ENCODE measurements at places on chromosomes 4 and X.
A peak's percentile ranks its signal among the peaks of the same experiment; 100 is the strongest.

DNA sequence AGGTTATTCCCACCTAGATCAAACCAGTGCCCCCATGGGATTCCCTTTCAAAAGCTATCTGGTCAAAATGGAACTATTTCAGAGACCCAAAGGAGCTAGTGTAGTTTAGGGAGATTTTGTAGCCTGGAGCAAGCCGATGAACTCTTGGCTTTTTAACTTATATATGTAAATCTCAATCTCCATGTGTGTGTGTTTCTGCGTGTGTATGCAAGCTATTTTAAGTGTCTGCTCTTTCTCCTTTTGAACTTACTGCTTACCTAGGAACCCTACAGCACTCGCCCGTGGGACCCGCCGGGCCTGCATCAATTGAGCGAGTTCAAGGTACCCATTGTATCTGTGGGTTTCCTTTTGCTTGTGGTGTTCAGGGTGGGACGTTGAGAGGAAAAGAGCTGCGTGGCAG, 10.4 kb downstream of the CSTF2 start:
- DNase-seq = no peak

DNA sequence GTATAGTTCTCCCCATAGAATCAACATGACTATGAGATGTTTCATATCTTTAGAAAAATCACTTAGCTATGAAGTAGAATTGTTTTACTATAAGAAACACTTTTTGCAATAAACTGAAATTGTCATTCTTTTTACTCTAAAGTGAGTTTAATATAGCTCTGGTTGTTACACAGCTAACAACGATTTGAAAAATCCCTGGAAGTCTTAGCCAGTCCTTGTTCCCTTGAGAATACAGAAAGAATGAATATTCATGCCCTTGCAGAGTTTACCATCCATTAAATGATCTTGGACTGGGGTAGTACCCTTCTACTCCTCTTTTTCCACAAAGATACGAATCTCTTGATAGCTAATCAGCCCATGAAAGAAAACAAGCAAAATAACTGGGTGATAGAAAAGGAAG, 141.8 kb downstream of the JADE1 start:
- DNase-seq = no peak

DNA sequence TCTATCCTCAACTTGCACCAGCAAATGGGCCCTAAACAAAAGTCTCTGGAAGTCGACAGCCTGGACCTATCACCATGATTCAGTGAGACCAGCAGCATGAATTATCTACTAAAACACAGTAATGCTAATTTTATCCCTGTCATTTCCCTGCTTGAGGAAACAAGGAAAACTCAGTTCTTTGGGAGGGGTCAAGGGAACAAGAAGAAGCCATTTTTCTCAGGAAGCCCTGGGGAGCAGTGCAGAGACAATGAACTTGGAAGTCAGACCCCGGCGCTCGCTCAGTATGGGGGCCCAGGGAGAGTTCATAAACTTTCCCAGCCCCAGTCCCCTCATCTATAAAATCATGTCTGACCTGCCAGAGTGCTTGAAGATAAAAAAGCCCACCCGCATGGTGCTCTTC, 50.4 kb downstream of the DCTD start:
- DNase-seq = no peak

DNA sequence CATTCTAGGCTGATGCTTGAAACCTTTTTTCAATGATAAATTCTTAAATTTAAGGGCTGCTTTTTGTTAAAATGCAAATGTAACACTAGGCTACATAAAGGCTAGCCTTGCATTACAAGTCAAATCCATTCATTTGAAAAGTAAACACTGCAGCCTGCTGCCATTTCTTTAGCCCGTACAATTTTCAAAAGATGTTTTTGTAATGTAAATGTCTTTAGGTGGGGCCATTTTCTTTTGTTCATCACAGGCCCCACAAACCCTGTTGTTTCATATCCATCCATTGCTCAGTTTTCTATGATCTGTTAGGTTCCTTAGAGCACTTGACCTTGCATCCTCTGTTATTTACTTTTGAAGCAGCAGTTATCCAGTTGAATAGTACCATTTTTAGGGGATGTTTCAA, 296.2 kb upstream of the AMOT start:
- no peak for DNase-seq

DNA sequence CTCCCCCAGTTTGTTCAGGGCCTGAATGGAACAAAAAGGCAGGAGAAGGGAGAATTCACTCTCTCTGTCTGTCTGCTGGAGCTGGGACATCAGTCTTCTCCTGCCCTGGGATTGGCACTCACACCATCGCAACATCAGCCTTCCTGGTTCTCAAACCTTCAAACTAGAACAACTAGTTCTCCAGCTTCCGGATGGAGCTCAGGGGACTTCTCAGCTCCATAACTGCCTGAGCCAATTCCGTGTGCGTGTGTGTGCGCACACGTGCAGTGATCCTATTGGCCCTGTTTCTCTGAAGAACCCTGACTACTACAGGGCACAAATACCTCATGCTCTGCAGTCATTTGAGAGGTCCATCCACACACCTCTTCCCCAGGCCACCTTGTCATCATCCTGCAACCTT, 18.7 kb upstream of the MAN2B2 start:
- DNase-seq = no peak

DNA sequence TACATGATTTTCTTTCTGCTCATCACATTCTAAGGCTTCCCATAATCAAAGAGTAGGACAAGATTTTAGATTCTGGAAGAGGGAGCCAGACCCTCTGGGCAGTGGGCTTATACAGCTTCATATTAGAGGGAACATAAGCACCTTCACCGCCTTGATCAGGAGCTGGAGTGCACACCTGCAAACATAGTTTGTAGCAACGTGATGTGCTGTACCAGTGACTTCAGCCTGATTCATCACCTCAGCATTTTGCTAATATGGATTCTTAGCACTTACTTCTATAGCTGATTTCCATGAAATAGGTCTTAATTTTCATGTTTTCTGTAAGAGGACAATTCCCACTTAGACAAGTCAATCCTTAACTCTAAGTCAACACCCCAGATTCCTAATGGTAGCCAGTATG, 36.7 kb downstream of the PCDH18 start:
- no peak for DNase-seq

DNA sequence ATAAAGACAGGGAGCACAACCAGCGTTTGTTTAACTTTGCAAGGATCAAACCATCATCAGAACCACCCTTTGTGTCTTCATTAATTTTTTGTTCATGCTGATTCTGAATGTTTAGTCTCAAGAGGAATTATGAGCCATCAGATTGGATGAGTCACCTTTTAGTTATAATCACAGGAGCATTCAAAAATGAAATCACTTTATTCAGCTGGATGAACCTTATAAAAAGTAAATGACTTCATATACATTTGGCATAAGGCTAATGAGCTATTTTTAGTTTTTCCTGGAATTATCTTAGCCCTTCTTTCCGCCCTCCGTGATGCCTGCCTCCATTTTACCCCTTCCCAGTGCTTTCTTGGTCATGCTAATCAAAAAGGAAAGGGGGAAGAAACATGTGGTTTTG, 103.6 kb downstream of the SORBS2 start:
- no peak for DNase-seq

- DNase-seq = no peak
Observed at GRCh38 chr4:43014256-43014655, 121.7 kb downstream of the GRXCR1 start.

GRCh38 chr4:42112846-42113245, 39.6 kb downstream of the BEND4 start:
- no peak for DNase-seq

DNA sequence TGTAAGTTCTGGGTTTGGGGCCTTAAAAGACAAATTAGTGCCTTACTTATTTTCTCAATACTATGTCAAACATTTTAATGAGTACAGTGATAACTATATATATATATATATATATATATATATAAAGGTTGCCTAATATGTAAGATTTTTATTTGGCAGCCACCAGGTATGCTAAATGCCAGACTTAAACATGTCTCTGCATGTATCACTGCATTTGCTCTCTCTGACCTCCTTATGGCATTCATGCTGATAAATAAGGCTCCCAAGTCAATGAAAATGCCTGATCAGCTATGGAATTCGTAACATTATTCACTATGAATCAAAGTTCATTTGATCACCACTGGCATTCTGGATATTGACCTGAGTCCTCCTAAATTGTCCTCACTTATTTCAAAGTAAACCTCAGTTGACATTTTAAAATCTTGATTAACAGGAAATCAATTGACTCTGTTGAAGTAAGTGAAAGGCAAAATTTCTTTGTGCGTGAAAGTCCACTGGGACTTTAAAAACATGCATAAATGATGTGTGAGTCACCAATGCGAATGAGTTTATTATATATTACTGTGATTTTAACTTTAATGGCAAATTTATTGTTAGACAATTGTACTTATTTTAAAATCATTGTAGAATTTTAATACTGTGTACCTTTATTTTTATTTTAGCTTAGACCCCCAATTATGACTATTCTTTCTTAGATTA, 29.2 kb upstream of the AREG start:
- DNase-seq = no peak

GRCh38 chrX:13086076-13086475, 41.7 kb upstream of the FAM9C start:
- DNase-seq = no peak

GRCh38 chr4:70754990-70755688, 33.4 kb downstream of the RUFY3 start:
- DNase-seq = peak; percentile 43

DNA sequence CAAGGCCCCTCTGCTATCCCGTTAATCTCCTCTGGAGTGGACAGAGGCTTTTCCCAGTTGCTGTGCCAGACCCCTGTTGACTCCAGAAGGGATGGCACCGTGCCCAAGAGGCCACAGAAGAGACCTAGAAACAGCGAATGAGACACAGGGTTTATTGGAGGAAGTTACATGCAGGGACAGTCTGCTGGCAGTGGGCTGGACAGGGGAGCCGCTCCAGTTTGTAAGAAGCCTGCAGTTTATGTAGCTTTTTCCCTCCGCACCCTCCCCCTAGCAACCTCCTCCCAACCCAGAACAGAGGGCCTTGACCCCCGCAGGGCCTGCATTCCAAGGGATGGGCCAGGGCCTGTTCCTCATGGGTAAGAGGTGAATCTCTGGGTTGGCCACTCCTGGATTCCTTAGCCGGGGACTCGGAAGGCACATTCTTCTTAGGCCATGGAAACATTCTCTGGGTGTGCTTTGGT, 216.8 kb upstream of the PSAPL1 start:
- DNase-seq = no peak

DNA sequence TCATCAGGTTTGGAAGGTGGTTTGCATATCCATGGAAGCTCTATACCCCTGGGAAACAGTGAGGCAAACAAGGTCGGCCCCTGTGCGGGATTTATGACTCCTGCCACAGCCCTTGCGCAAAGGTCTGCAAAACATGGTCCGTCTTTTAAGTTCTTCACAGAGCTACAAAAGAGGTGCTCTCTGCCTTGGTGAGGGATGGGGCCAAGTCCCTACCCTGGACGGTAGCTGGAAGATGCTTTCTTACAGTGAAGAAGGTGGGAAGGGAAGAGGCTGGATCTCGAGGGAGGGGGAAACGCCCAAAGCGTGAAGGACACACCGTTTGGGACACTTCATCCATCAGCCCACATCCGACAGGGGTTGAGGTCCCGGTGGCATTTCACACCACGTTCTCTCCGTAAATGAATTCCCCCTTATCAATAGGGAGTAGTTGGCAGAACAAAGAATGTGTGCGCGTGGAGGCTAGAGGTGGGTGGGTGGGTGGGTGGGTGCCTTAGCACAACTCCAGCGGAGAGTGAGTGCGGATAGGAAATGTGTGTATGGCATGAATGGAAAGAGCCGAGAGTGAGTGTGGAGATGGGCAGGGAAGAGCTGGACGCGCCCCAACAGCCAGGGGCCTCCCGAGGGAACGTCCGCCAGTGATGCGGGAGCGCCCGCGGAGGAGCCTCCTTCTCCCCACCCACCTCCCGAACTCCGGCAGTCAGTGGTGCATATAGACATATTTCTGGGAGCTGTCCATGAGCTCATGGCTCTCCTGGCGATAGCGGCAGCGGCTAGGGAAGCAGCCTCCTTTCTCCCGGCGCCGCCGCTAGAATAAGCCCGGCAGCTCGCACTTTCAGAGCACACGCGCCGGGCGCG, 68.3 kb downstream of the LARP7 start:
- peak; percentile 10 for DNase-seq

DNA sequence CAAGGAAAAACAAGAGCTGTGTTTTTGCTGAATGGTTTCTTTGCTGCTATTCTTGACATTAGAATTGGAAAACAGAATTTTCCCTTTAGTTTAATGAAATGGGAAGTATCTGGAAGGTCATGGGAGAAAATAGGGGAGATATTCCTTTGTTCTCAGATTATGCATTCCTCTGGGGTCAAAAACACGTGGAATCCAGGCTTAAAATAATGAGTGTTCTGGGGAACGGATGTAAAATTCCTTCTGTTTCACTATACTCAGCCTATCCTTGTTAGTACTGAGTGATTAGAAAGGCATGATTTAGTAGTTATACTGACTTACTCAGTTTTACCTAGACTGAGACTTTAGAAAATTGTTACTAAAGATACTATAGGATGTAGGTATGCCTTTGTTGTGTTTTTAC, 107.3 kb downstream of the ARHGAP10 start:
- DNase-seq = no peak

GRCh38 chrX:132442691-132443090, 46.1 kb downstream of the MBNL3 start:
- DNase-seq = peak; percentile 36

All from suppressor macrophage treated with lipopolysaccharide for 4 hours (primary cell).